ENCODE measurements at places on chromosomes 1 and 21.

GRCh38 chr21:21165063-21165645, 166.9 kb downstream of the NCAM2 start:
- no peak for DNase-seq

DNA sequence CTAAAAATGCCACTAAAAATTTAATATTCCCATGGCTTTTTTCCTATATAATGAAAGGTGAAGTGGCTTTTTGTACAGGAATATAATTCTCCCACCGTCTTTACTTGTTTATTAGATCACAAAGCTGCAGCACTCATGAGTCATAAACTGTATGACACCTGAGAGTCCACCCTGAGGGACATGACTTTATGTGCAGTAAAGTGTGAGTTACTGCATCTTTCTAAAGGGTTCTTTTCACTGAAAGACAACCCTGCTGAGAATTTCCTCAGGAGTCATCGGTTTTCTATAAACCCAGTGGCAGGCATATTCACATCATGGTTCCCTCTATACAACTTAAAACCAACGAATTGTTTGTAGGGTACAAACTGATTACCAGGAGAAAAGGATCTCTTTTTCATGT, 77.4 kb downstream of the APP start:
- DNase-seq: no peak

DNA sequence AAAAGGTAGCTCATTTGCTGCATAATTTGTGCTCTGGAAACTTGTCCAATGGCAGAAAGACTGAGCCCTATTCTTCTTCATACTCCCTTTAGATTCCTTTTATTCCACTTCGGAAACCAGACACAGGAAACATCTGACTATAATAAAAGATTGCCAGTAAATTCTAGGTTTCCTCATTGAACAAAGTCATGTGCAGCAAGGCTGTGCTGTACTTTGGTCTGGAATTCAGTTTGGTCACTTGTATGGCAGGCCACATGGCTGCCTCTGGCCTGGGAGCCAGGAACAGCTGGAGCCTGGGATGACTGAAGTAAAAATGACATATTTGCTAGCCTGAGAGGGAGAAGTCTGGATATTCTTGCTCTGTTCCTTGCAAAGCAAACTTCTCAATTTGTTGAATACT, 79.6 kb downstream of the ST3GAL3 start:
- no peak for DNase-seq

- DNase-seq: no peak
Measured at GRCh38 chr1:245332085-245332484, 177.3 kb downstream of the KIF26B start.

- DNase-seq: no peak
Measured at GRCh38 chr1:117112047-117112717, 9.4 kb downstream of the TRIM45 start.

- DNase-seq: peak; percentile 18
Measured at GRCh38 chr1:54542120-54542961, 5.7 kb upstream of the ACOT11 start.

GRCh38 chr1:172766462-172766861, 107.6 kb downstream of the FASLG start:
- DNase-seq: no peak

DNA sequence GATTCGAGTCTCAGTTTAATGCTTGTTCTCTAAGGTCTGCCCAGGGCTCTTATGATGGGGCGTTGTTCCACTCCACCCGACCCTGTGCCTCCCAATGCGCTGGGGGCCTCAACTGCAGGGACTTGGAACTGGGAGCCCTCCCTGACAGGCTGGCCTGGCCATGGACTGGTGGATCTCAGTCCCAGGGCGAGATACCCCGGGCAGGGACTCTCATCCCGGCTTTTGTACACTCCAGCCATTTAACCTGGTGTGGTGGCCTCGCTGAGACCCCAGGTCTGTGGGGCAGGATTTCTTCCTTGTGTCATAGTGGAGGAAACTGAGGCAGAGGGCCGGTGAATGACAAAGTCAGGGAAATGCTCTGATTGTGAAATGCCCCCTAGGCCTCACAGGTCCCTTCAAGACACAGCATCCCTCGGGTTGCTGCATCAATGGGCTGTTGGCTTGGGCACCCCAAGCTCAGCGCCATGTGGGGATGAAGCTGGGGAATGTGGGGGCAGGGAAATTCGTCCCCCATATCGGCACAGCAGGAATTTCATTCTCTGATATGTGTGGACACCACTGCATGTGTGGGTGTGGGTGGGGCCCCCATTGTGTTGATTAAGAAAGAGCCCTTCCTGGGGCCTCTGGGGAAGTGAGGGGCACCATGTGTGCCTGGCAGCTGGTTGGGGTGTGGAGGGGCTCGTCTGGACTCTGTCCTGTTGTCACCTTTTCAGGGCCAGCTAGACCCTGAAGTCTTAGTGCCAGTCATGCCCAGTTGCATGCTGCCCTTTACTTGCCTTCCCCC, 19.9 kb upstream of the ZNF678 start:
- no peak for DNase-seq

- no peak for DNase-seq
Measured at GRCh38 chr1:248610301-248610700, 12.8 kb upstream of the OR2T10 start.

DNA sequence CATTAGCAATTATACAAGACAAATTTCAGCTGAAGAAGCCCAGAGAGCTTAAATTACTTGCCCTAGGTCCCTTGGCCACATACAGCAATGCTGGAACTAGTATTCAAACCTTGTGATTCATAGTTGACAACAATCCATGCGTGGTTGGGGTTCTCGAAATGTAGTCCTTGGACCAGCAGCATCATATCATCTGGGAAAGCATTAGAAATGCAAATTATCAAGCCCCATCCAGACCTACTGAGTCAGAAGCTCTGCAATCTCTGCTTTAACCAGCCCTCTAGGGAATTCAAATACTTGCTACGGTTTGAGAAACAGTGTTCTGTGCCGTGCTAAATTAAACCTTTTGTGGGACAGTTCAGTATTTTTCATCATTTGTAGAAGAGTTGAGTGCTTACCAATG, 65.1 kb downstream of the CLIC6 start:
- DNase-seq: no peak

DNA sequence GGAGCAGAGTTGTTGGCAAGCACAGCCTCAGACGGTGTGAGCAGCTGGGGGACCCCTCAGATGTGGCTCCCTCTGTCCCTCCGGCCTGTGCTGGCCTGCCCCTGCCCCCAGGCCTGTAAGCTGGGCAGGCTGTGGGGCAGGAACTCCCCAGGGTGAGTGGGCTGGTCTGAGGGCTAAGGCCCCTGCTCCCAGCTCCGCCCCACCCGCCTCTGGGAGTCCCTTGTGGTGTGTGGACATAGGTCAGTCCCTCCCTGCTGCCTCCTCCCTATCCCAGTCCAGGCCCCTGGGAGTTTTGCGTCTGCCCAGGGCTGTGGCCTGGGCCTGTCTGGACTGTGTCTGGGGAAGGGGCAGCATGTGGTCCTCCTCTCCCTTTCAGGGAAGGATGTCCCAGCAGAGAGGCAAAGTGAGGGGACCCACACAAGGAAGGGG, 3.6 kb upstream of the VWA1 start:
- DNase-seq: no peak

- no peak for DNase-seq
Measured at GRCh38 chr1:62689524-62689923, 1.3 kb upstream of the DOCK7 start.

- no peak for DNase-seq
Measured at GRCh38 chr1:183293241-183293640, 107.2 kb downstream of the LAMC2 start.

- DNase-seq: no peak
Measured at GRCh38 chr1:65471213-65471833, 50.9 kb downstream of the LEPR start.

DNA sequence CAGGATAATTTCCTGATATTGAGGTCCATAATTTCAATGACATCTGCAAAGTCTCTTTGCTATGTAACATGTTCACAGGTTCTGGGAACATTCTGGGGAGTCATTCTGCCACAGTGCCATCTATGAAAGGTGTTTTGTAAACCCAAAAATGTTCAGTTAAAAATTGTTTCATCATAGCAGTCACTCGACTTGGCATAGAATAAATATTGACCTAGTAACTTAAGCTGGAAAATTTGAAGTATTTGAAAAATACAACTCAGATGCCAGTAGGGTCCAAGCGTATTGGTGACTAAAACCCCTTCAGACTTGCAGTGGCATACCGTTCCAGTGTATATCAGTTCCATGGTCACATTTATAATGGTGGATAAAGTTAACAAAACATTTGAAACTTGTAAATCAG, 6.8 kb downstream of the DESI2 start:
- DNase-seq: no peak

DNA sequence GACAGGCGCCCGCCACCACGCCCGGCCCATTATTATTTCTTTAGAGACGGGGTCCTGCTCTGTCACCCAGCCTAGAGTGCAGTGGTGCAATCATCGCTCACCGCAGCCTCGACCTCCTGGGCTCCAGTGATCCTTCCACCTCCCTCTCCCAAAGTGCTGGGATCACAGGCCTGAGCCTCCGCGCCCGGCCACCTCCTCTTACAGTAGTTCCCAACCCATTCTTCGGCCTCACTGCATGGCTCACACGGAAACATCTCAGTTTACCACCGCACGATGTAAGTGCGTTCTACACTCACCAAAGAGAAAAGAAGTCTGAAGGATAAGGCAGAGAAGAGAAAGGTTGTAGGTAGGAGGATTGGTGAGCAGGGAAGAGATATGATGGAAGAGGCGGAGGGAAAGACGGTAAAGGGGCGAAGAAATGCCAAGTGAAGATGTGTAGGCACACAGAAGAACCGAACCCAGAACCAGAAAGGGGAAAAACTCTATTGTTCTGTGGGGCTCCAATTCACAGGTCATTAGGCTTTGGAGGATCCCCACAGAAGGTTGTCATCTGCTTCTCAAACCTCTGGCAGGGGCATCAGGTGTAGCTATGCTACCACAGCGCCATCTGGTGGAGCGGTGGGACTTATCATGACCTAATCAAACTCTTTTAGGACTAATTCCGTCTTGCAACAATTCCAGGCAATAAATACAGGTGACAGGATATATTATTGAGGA, 504.2 kb downstream of the SMYD3 start:
- DNase-seq: peak; percentile 64

GRCh38 chr1:234584420-234584805, 25.6 kb downstream of the IRF2BP2 start:
- no peak for DNase-seq

GRCh38 chr1:27935721-27936120, 921 bp downstream of the SMPDL3B start:
- DNase-seq: no peak

- no peak for DNase-seq
Measured at GRCh38 chr1:189623336-189623735, 854.3 kb downstream of the BRINP3 start.

GRCh38 chr1:205994346-205994745, 8.8 kb downstream of the RAB7B start:
- no peak for DNase-seq

DNA sequence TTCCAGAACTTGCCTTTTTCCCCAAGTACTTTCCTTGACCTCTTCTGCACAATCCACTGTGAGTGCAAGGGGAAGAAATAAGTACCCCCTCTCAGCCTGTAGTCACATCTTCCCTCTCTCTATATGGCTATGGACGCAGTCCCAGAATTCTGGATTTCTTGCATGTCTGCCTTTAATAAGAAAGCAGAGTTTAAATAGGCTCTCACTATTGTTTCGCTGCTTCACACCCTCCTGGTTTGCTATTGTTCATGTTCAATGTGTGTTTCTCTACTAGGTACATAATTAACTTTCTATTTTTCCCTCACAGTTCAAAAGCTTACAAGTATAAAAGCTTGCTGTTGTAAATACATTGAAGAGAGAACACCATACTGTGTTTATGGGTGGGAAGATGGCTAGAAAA, 181.5 kb upstream of the C1orf105 start:
- no peak for DNase-seq

Measured in stimulated activated naive B cell treated with anti-CD40 and anti-IgM and Interleukin-4, amounts not matched to agents 10 μg/mL and 1 μg/mL and 100 μg/mL, for 72 hours (primary cell).